ENCODE measurements at places on chromosomes 5 and 9.

GRCh38 chr5:173954671-173955521, 34.1 kb upstream of the C5orf47 start:
- DNase-seq, result no peak

- no peak for DNase-seq
Measured at GRCh38 chr5:5317976-5318375, 104.5 kb upstream of the ICE1 start.

DNA sequence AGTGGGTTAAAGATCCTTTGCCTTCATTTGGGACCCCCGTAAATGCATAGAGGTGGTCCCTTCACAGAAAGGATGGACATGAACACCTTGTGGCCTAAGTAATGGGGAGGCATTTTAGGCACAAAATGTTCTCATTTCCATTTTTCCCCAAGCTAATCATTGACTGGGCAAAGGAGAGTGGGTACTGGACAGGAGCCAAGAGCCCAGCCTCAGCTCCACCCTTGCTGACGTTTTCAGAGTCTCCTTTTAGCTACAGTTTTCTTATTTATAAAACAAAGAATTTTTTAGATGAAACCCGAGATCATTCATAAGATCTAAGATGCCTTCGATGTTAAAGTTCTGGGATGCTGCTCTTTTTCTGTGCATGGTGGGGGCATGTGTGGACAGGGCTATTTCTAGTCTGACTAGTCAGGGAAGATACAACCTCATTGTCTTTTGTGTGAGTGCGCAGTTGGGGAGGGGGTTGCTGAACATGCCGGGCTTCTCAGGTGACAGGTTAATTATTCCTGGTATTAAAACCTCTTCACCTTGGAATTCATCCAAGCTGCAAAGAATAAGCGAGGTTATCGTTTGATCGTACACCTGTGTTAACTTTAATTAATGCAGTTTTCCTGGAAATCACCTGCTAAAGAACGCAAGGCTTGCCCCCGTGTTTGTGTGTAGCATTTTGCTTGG, 48.4 kb downstream of the ADAMTS16 start:
- DNase-seq, result no peak

- DNase-seq, result no peak
Measured at GRCh38 chr5:163586531-163586956, 81.1 kb downstream of the MAT2B start.

DNA sequence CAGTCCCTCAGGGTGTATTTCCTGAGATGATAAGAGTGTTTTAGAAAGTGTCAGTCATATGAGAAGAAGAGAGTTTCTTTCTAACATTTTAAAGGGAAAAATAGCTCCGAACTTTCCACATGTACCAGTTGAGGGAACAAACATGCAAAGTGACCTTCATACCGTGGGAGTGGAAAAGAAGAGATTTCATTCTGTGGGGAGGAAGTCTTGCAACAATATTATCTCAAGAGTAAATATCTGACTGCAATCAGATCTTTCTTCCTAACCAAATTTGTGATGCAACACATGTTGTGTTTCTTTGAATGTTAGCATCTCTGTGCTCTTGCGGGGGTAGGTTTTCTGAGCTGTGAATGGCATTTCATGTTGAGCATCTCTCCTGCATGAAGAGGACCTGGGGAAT, 30.6 kb downstream of the ANKRD55 start:
- no peak for DNase-seq

DNA sequence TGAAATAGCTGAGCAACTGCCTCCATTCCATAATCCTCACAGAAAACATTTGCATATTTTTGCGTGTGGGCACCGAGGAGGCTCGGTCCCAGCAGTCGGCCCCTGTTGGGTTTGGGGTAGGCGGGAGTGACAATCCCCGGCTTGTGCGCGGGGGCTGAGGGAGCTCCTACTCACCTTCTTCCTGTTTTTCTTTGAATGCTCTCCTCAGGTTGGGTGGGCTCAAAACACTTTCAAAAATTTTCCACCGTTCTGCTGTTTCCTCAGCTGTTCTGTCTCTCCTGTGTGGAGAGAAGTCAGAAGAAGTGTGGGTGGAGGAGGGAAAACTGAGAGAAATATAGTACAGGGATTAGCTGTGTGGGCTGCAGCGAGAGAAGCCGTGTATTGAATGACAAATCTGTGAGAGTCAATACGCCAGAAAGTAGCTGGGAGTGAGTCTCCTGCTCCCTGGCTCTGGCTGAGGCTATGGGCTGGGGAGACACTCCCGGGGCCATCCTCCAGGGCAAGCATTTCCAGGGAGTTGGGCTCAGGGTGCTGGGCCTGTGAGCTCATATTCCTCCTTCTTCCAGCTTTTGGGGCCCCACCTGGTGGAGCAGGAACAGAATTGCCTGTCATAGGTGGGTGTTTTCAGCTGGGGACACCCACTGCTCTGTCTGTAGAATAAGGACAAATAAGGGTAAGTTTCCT, 84.7 kb downstream of the CMYA5 start:
- DNase-seq, result no peak

DNA sequence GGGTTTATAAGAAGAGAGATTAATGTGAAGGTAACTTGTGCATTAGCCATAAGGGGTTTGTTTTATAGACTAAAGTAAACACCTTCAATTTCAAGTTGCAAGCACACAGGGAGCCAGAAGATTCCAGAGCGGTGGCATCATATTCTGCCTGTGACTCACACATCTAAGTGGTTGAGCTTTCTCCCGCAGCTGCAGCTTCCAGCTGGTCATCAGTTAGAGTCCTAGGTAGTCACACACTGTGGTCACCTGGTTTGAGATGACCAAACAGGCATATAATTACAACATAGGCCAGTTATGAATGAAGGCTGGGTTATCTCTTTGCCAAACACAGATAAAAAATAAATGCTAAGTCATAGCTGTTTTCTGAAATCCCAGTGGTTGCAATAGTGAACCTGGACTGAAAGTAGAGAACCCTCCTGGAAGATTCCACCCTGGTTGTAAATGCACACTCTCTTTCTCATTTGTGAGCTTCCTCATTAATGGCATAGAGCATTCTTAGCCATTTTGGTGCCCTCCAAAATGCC, 171.3 kb downstream of the GDNF start:
- DNase-seq, result no peak

- no peak for DNase-seq
Measured at GRCh38 chr9:34982361-34982760, 7.2 kb upstream of the DNAJB5 start.

DNA sequence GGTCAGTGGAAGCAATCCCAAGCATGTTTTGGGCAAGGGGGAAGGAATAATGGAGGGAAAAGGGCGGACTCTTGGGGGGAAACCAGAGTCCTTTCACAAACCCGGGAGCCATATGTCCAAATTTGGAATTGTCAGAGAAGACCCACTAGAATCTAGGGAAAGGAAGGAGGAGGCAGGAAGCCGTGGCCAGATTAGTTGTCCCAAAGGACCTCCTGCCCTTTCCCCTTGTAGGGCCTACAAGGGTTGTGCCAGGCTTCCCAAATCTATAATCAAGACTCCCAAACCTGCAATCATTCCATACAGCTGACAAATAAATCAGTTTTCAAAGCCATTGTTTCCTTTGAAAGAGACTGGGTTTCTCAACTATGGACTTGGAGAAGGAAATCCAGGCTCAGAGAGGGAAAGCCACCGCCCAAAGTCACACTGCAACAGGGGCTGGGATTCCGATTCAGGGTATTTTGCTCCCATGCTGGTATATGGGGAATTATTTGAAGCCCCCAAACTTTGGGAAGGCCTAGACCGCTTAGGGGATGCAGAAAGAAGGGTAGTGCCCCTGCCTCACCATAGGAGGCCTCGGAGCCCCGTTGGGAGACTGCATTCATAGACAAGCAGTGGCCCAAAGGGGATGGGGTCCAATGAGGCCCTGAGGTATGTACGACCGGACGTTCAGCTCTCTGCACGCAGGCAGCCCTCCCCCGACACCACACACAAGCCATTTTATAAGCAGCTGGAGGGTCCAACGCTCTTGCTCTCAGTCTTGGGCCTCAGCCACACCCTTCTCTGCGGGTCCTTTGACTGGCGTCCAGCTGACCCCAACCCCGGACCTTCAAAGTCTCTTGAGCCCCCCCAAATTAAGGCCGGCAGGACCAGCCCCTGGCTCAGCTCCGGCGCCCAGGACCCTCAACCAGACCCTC, 815 bp downstream of the ANXA6 start:
- no peak for DNase-seq

- DNase-seq, result no peak
Measured at GRCh38 chr9:109557481-109557880, 59.4 kb upstream of the PTPN3 start.

DNA sequence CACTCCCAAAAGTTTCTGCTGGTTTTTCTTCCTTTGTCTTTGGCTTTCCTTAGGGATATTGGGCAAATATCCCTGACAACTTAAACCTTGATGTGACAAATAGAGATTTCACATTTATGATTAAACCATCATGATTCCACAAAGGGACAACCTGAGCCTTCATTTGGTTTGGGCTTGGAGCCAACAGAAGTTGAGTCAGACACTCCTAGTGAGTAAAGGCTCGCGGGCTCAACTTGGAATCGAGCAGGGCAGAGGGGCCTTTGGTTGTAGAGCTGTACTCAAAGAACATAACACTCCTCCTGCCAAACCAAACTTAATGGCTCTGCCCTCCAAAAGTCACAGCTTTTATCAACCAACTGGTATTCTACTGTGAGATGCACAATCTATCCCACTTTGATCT, 290.2 kb upstream of the MAP3K1 start:
- no peak for DNase-seq

GRCh38 chr9:18857334-18857733, 175.7 kb downstream of the SAXO1 start:
- no peak for DNase-seq

- DNase-seq, result no peak
Measured at GRCh38 chr9:131480258-131480657, 22.5 kb upstream of the POMT1 start.

DNA sequence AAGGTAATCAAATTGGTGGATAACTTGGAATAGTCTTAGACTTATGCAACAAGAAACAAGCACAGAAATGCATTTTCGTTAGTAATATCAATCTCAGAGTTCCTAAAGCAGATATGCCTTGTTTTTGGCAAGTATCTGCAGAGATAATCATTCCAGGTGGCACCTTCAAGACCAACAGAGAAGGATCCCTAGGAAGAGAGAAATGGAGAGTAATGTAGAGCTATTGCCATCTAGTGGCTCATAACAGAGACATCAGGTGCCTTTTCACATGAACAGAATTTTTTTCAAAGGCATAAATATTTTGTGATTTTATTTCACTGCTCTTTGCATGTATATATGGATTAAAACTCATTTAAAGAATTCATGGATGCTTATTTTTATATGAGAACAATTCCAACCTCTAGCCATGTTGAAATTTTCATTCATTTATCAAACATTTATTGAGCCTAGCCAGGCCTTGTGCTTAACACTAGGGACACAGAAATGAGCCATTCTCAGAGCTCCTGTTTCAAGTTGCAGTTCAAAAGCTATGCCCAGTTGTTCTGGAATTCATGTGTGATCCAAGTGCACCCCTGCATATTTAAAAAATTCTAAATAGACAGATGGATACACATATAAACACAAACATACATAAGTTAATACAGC, 117.5 kb upstream of the OR13F1 start:
- no peak for DNase-seq

GRCh38 chr9:29393064-29393463, 1819.8 kb upstream of the C9orf72 start:
- no peak for DNase-seq

DNA sequence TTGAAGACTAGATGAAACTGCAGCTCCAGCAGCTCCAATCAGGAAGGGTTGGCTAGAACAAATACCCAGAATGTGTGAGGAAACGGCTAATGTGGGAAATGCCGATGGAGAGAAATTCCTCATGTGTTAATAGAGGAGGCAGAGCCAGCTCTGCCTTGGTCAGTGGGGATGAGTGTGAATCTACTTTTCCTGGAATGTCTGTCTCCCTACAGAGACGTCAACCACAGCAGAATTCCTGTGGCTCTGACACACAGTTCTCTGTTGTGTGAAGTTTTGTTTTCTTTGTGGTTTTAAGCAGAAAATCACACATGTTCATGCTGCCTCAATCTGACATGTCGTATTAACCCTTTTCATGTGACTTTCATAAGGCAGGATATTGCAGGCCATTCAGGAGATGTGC, 476.6 kb upstream of the WWC1 start:
- no peak for DNase-seq

GRCh38 chr5:145499483-145499882, 335.7 kb downstream of the PRELID2 start:
- no peak for DNase-seq

DNA sequence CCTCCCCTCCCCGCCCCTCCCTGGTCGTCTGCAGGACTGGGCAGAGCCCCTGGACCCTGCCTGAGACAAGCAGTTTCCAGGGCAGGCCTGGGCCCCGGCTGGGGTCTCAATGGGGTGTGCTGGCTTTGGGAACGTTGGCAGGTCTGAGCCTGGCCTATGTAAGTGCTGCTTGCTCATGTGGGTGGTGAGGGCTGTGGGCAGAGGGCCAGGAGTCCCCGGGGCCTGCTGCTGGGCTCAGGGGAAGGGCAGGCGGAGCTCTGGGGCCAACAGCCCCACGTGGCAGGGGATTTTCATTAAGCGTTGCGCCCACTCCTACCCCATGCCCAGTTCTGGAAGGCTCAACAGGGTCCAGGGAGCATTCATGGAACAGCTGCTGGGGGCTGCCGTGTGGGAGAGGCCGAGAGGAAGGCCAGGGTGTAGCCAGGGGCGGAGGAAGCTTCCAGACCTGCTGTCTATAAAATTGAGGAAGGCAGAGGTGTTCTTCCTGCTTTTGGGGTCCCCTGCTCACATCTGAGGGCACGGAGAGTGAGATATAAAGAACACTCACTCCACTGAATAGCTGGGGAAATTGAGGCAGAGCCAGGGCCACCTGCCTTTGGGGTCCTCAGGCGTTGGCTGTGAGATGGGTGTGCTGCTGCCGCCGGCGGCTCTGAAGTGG, 32.5 kb downstream of the RXRA start:
- DNase-seq, result no peak

DNA sequence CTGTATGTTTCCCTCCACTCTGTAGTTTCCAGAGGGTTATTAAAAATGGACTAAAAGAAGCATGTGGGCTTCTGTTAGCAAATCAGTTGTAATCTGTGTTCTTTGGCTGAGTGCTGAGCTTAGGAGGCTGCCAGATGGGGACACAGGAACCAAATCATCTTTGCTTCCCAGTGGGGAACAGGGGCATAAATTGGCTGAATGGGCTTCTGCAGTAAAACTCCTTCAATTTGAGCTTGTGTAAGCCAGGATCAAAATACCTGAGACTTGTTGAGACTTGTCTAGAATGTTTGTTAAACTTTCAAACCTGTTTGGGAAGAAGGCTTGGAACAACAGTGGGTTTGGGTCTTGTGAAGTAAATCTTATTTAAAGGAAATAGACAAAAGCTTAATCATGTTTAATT, 32.2 kb upstream of the TNFAIP8 start:
- DNase-seq, result no peak

- DNase-seq, result no peak
Measured at GRCh38 chr9:124743686-124744348, 27.3 kb downstream of the NR6A1 start.

GRCh38 chr5:36374266-36374862, 72.7 kb upstream of the RANBP3L start:
- DNase-seq, result no peak

DNA sequence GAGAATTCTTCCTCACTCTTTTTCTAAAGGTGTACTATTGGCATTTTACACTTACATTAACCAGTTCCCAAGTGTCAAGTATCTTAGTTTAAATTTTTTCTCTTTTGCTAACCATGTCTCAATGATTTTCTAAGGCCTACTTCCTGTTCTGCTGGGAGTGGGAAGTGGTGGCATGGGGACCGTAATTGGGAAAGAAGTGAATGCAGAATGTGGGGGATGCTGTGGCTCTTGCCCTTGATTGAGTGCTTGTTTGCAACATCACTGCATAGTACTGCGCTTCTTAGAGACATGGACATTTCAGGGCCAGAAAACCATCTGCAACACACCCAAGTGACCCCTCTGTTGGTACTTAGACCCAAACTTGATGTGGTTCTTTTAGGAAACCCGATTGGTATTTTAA, 32.8 kb downstream of the MRRF start:
- no peak for DNase-seq

Data from activated CD8-positive, alpha-beta memory T cell treated with anti-CD3 and anti-CD28 coated beads for 4 hours (primary cell).